ENCODE measurements at places on chromosomes 2 and 18.

DNA sequence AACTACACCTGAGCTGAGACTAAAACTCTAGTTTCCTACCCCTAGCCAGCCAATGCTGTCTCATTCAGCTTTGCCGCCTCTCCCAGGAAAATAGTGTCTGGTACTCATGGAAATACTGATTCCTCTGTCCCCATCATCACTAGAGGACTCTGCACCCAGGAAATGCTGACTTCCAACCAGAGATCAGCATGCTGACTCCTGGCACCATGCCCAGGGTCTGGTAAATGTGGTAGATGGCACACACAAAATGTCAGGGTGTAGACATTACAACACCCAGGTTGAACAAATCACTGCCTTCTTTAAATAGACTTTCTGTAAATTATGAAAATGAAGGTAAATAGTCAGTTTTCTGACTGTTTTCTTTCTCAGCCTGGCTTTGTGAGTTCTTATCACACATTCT, 307.3 kb upstream of the CHAC2 start:
- no peak for DNase-seq

GRCh38 chr2:224085246-224085645, 46.2 kb upstream of the SERPINE2 start:
- DNase-seq, result no peak

- DNase-seq, result no peak
These were observed 528 bp upstream of the ATG16L1 start for GRCh38 chr2:233250985-233251305.

DNA sequence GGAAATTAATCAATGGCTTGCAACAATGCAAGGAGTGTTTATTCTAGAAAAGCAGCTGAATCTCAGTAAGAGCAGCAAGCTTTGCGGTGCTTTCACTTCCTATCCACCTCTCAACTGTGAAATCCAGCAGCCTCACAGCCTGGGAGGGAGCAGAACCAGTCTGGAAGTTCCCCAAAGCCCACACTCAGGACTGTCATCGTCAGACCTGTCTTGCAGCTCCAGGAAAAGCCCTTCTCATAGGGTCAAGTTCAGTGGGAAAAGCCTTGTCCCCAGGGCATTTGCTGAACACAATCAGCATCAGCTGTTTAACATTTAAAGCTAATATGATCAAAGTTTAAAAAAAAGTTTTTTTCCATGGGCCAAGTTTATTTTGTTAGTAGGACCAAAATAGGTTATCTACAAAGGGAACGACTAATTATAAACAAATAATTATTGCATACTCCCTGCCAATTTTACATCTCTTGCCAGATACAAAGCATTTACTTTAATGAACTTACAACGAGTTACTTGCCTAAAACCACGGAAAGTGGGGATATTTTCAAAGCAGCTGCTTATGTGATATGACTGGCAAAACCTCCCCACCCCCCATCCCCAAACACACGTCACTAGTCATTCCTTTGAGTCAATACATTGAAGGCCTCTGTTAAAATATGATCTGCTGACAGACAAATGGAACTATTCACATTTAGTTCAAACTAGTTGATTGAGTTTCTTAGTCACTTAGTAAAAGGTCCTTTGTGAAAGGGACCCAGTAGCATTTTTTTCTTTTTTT, 36.8 kb downstream of the PARD6G start:
- DNase-seq, result no peak

- DNase-seq, result no peak
These were observed 4.3 kb upstream of the GALNT1 start for GRCh38 chr18:35577045-35577848.

DNA sequence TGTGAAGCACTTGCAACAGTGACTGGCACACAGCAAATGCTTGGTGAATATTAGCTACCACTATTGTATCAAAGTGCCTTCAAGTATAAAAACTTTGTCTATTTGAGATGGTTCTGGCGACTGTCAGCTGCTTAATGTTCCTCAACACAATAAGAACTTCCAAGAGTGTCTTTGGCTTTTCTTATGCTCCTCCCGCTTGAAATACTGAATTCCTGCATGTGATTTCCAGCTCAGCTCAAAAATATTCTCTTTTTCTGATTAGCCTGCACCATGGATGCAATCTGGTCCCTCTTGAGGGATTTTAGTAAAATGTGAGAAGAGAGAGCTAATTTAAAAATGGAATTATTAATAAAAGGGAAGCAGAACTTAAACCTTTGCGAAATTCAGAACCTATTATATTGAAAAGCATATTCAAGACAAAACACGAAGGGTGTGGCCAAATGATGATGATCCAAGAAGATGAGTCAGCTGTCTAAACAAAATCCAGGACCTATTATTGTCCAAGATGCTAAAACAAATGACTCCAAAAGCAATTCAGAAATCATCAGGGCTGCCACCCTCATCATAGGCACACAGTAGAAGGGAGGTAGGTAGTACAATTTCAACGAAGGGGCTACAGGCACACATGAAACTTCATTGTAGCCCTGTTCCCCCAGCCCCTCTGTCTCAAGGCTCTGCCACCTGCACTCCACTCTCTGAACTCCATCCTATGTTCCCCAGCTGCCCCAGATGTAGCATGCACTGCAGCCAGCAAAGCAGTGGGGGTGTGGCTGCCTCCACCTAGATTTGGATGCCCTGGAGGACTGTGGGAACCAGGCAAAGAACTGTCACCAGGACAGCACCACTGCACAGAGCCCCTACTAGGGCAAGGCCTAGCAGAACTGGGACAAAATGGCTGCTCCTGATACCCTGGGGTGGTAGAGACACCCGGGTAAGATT, 190.1 kb downstream of the ZNF385B start:
- no peak for DNase-seq

GRCh38 chr2:231221761-231222160, 23.3 kb downstream of the ARMC9 start:
- no peak for DNase-seq

DNA sequence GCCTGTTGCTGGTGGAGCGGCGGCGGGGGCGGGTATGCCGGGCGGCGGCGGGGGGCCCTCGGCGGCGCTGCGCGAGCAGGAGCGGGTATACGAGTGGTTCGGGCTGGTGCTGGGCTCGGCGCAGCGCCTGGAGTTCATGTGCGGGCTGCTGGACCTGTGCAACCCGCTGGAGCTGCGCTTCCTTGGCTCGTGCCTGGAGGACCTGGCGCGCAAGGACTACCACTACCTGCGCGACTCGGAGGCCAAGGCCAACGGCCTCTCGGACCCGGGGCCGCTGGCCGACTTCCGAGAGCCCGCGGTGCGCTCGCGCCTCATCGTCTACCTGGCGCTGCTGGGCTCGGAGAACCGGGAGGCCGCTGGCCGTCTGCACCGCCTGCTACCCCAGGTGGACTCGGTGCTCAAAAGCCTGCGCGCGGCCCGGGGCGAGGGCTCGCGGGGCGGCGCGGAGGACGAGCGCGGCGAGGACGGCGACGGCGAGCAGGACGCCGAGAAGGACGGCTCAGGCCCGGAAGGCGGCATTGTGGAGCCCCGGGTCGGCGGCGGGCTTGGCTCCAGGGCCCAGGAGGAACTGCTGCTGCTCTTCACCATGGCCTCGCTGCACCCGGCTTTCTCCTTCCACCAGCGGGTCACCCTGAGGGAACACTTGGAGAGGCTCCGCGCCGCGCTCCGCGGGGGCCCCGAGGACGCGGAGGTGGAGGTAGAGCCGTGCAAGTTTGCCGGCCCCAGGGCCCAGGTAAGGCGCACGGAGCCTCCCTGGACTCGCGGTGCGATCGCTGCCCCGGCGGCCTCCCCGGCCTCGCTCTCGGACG, 1.0 kb downstream of the ZCCHC2 start:
- peak; percentile 34 for DNase-seq

DNA sequence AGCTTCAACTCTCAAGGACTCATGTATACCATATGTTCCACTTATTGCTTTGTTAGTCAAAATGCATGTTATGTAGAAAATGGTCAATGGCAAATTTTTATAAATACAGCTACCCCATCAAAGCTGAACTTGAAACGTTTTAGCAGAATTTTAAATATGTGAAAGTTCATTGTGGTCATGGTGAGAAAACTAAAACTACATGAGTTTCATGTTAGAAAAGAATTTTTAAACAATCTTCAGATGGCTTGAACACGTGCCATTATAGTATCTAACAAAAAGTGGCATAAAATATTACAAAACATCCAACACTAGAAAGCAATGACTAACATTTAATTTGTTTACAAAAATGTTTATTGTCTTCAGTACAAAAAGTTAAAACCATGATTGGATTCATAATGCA, 246.0 kb upstream of the KCNJ3 start:
- DNase-seq, result no peak

GRCh38 chr18:864872-865273, 39.8 kb upstream of the ADCYAP1 start:
- DNase-seq, result peak; percentile 80

DNA sequence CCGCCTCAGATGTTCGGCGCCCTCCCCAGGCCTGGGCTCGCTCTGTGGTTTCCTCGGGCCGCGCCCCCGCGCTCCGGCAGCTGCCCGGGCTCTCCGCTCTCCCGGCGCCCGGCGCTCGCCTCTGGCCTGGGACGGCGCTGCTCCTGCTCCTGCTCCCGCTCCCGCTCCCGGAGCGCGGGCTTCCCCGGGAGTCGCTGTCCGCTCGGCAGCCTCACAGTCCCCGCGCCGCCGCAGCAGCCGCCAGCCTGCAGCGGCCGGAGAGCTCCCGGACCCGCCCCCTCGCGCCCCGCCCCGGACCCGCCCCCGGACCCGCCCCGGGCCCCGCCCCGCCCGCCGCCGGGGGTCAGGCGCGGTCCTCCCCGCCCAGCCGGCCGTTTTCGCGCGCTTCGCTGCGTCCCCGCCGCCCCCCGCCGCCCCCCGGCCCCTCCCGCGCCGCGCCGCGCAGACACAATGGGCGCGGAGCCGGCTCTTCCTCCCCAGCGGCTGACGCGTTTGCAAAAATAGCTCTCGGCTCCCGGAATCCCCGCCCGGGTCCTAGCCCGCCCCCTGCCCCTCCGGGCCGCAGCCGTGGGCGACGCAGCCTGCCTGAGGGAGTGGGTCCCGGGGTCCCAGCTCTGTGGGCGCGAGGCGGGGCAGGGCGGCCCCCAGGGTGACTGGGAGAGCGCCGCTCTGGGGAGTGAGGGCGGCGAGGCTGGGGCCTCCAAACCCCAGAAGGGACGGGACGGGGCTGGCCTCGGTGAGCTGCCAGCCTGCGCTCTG, at the start of gene ARL4C:
Gene ARL4C, minus strand, starts transcription at position 247 of the 759 bp plus-strand sequence. CDS start 495 bp downstream, outside the sequence.
- peak; percentile 67 for DNase-seq

DNA sequence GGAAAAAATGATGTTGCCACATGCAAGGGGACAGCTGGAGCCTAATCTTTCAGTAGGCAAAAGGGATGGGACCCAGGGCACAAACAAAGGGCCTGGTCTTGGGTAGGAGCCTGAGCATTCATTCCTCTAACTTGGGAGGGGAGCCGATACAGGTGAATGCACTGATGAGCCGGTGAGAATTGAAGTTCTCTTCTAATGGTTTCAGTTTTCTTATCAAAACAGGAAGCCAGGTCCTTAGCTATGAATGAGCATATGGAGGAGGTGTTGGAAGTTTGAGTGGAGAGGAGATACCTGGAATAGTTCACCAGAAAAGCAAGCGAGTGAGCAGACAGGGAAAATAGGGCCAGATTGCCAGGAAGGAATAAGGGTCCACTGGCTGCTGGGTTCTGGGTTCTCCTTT, 10.1 kb downstream of the DPP4 start:
- no peak for DNase-seq

All from SK-N-DZ (cell line).